ENCODE measurements at places on chromosomes 1 and 21.

GRCh38 chr1:74502432-74502831, 10.0 kb downstream of the LRRC53 start:
- no peak for DNase-seq

- no peak for DNase-seq
Measured at GRCh38 chr1:183807549-183808168, 2.7 kb downstream of the RGL1 start.

GRCh38 chr1:161044535-161044907, 1.3 kb downstream of the USF1 start:
- DNase-seq: no peak

GRCh38 chr1:156807627-156808026, 9.0 kb downstream of the SH2D2A start:
- DNase-seq: no peak

Measured in DMS79 (cell line).